ENCODE measurements at places on chromosomes 12 and 14. TPM values are rescaled to one million over a fixed set of nuclear protein-coding genes. Genes with fewer than 3 reads are reported as not detected.

DNA sequence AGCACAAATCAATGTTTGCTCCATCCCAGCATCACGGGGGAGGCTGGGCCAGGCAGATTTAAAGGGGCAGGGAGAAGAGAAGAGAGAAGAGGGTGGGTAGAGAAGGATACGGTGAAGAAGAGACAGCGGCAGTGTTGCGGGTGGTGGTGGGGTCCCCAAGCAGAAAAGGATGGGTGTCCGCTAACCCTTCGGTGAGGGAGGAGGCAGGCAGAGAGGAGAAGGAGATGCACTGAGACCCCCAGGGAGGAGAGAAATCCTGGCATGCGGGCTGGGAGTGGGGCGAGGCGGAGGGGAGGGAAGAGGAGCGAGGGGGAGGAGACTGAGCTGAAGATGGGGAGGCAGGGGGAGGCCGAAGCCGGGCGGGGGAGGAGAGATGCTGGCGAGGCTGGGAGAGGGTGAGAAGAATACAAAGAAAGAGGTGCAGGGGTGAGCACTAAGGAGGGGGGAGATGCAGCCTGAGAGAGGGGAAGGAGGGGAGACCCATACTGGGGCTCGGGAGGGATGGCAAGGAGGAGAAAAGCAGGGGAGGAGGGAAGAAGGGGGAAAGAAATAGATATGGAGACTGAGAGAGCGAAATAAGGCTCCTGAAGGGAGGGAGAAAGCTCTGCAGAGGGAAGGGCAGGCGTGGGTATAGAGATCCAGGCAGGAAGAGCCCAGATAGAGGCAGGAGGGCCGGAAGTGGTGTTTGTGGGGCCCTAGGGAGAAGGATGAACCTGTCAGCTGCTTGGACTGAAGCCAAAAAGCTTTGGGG is at the start of gene JPH4:
TSS of gene JPH4 (minus strand) at position 231 of the 751 bp plus-strand sequence. CDS start 1,337 bp downstream, outside the sequence.
- peak; percentile 8 for DNase-seq

DNA sequence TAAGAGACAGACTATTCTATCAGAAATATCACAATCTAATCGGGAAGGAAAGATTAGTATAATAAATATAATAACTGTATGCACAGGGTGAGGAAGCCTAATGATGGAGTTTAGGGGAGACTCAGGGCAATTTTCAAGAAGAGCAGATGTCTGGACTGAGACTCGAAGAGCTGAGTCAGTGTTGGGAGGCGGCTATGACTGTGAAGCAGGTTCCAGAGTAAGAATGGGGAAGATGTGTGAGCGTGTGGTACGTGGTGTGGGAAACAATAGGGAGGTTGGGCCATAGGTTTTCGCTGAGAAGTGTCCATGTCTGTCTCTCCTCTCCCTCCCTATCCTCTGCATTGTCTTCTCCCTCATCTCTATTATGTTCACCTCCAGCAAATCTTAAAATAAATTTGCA is 85.6 kb downstream of the LMO3 start:
- DNase-seq: no peak

GARIN6 gene
- total RNA-seq: not detected

DNA sequence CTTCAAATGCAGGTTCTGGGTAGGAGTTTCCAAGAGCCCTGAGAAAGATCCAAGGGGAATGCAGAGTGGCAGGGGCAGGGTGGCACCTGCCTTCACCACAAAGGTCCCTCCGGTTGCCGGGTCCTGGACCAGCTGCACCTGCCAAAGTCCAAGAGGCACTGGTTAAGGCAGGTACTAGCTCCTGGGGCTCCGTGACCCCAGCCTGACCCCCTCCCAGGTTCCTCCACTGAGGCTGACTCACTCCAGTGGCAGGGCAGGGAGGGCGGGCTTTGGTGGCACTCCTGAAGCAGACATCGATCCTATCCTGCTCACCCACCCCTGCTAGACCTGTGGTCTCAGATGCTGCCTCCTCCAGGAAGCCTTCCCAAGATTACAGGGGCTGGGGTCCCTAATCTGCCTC is 11.4 kb downstream of the RPS6KL1 start:
- DNase-seq: no peak

- DNase-seq: peak; percentile 88
Observed at GRCh38 chr12:57243521-57244311, 7.3 kb downstream of the STAC3 start.

GRCh38 chr14:31291210-31291609 is 83.6 kb upstream of the HECTD1 start:
- no peak for DNase-seq

SOAT2 gene
- not detected for total RNA-seq

- DNase-seq: no peak
Observed at GRCh38 chr14:103763730-103764488, 48.3 kb downstream of the ZFYVE21 start.

DNA sequence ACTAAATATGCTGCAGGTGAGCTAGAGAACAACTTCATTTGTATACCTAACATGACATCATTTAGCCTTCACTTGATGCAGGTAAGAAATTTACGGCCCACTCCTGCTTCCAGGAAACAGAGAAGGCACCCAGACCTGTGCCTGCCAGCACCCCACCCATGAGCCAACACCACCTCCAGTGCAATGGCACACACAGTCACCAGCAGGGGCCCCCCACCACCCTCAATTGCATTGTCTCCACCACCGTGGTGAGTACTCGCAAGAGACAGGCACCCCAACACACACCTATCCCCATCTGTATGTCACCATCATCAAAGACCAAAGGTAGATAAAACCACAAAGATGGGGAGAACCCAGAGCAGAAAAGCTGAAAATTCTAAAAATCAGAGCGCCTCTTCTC is 107.6 kb downstream of the KLHL28 start:
- DNase-seq: no peak

DNA sequence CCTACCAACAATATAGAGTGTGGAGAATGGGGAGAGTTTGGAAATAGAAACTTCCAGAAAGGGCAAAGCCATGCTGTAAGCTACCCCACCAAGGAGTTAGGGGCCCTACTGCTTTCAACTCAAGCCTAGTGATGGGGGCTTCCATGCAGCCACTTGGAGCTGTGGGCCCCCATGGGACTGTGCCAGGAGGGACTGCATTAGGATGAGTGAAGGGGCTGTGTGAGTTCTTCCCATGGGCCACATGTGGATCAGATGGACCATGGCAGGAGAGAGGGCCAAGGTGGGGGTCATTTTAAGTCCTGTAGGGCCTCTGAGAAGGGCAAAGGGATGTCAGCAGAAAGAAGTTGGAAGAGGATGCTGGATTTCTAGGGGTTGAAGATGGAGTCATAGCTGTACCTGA is 23.1 kb upstream of the CIPC start:
- DNase-seq: no peak

GRCh38 chr12:108390495-108391203 is 51.5 kb upstream of the CMKLR1 start:
- no peak for DNase-seq

STRN3 gene
- total RNA-seq: 43.9 TPM

SMOC1 gene
- total RNA-seq: not detected

TSHR gene
- 0.37 TPM for total RNA-seq

DNA sequence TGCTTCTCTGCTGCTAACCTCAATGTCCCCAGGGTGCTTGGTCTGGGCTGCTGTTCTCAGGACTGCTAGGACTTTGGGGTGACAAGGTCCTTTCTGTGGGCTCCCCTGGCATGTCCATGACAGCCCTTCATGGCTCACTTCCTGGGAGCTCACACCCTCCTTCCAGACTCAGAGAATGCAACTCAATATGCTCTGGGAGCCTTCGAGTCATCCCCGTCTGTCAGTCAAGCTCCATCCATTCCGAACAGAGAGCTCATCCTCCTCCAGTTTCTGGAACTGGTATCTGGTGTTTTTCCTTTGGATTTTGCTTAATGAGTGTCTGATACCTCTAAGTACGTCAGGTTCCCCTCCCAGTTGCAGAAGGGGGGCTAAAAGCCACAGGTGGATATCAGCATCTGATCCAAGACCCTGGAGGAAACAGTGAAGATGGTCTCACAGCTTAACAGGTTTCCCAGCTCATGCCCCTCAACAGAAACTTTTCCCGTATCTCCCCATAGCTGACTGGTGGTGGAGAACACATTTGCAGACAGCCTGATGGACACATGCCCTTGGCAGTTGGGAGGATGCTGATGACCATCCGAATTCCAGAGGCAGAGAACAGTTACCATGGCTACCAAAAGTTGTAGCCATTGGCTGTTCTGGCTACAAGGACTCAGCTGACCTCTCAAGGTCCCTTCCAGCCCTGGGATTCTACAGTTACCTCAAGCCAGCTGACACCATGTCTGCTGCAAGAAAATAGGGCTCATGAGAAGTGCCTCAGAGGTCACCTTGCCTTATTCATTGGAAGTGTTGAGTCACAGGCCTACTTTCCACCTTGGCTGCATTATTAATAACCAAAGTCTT is 9.5 kb upstream of the RAB35 start:
- no peak for DNase-seq

SPIC gene
- not detected for total RNA-seq

- no peak for DNase-seq
Observed at GRCh38 chr14:100440758-100441203, 117.6 kb downstream of the SLC25A47 start.

DNA sequence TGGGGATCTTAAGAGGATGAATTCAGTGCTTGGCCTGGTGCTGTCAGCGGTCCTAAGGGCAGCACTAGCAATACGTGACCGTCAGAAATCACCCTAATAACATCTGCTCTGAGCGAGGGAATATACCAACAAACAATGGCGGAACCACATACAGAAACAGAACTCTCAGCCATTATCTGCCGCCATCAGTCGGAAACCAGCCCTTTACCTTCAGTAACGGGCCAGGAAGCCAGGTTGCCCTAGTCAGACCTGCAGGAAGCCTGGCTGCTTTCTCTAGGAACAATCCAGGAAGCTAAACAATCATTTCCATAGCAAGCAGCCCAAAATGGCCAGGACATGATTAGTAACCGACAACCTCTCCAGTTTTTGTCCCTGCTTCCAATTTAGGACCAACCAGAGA is 5.6 kb downstream of the CDCA4 start:
- no peak for DNase-seq

DNA sequence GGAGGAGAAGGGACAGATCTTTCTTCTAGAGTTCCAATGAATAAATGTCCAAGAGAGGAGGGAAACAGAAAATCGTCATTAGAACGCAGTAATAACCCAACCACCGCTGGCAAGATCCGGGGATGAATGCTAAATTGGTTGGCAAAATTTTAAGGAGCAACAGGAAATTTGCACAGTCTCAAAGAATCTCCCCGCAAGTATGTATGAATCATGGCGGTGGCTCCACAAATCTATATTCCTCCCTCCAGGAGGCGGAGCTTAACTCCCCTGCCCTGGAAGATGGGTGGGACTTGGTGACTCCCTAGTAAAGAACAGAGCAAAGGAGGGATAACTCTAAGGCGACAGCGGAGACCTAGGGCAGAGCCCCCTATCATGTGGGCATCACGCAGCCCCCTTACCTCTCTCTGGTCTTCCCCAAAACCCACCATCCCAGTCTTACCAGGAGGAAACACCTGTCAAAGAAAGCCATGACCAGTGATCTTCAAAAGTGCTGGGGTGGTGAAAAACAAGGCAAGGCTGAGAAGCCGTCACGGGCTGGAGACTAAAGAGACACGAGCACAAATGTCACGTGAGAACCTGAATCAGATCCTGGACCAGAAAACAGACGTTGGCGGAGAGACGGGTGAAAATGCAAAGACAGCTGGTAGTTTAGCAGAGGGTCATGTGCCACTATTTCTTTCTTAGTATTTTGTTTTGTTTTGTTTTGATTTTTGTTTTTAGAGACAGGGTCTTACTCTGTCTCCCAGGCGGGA is 125.8 kb downstream of the NCOR2 start:
- no peak for DNase-seq

GRCh38 chr12:9943240-9943639 is 11.1 kb upstream of the CLEC2A start:
- peak; percentile 62 for DNase-seq

KCNH5 gene
- not detected for total RNA-seq

KLHL33 gene
- total RNA-seq: 0.27 TPM

SERPINA1 gene
- not detected for total RNA-seq

CCDC38 gene
- 1.00 TPM for total RNA-seq

AMN gene
- total RNA-seq: 11.5 TPM

DNA sequence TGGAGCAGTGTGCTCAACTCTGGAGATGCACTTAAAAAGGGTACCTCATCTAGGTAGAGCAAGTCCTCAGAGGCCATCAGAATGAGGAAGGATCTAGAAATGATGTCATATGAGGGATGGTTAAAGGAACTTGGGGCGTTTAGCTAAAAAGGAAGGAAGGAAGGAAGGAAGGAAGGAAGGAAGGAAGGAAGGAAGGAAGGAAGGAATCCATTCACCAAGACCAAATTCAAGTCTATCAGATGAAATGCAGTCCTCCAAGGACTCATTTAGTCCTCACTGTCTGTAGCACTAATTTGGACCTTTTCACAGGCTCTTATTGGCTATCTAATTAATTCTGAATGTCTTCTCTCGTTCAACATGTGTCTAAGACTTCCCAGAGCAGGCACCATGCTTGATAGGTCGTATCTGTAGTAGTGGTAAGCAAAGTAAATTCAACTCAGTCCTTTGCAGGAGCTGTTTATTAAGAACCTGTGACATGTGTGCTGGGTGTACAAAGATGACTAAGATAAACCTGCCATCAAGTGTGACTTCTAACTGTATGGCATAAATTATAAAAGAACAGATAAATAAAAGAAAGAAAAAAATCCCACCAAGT is 63.5 kb downstream of the LLPH start:
- DNase-seq: peak; percentile 22

- DNase-seq: no peak
Observed at GRCh38 chr14:73645248-73645610, 443 bp downstream of the DNAL1 start.

DNA sequence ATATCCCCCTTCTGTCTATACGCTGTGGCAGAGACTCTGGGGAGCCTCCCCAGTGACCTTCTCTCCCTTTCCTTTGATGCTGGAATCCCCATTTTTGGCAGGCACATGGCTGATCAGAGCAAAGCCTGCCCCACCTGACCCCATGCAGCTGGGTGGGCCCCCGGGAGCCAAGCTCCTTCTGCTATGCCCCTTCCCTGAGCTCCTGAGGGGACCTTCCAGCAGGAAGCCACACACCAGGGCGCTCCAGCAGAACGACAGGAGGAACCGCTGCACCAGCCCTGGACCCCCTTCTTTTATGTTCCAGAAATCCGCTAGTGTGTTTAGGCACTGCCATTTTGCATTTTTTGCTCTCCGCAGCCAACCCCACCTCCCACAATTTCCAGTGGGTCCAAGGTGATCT is 44.6 kb downstream of the TRAFD1 start:
- no peak for DNase-seq

STYK1 gene
- not detected for total RNA-seq

- no peak for DNase-seq
Observed at GRCh38 chr14:70611216-70611615, 10.8 kb upstream of the MED6 start.

- DNase-seq: no peak
Observed at GRCh38 chr12:106113824-106114446, 24.8 kb downstream of the NUAK1 start.

- peak; percentile 44 for DNase-seq
Observed at GRCh38 chr14:35818346-35819115, 7.6 kb upstream of the BRMS1L start.

DNA sequence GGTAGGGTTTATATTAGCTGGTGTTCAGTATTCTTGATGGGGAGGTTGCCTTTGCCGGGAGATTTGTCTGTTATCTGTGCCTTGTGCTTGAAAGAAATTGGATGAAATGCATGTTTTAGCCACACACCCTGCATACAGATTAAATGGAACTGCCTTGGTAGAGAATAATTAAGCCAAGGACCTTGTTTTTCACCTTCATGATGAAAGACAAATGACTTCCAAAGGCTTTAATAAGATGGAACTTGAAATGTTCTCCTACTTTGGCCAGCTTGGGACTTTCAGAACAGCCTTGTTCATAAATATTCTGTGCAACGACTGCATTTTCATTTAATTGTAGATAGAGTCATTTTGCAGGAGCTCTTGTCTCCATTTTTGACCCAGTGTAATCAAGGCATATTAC is 21.2 kb downstream of the JDP2 start:
- no peak for DNase-seq

Data from B cell (primary cell).